ENCODE measurements at places on chromosomes 6 and 20.

GRCh38 chr6:259901-260508, 32.3 kb upstream of the DUSP22 start:
- no peak for DNase-seq

GRCh38 chr6:18262702-18263417, 1.5 kb downstream of the DEK start:
- DNase-seq = no peak

DNA sequence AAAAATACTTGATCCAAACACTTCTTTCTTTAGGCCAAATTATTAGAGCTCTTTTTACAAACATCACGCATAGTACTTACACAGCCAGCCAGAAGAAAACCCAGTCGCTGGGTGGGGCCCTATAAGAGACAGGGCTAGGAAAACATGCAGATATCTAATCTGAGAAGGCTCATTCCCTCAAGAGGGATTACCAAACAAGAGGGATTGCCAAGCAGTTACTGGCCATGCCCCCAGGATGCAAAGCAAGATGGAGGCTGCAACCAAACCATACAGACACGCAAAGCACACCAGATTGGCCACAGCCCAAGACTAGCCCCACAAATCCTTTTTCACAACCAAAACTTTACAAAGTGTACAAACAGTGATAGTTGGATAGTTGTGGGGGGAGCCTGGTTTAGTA, 1235.4 kb upstream of the GJE1 start:
- DNase-seq = no peak

- no peak for DNase-seq
Observed at GRCh38 chr6:20906945-20907344, 372.7 kb downstream of the CDKAL1 start.

DNA sequence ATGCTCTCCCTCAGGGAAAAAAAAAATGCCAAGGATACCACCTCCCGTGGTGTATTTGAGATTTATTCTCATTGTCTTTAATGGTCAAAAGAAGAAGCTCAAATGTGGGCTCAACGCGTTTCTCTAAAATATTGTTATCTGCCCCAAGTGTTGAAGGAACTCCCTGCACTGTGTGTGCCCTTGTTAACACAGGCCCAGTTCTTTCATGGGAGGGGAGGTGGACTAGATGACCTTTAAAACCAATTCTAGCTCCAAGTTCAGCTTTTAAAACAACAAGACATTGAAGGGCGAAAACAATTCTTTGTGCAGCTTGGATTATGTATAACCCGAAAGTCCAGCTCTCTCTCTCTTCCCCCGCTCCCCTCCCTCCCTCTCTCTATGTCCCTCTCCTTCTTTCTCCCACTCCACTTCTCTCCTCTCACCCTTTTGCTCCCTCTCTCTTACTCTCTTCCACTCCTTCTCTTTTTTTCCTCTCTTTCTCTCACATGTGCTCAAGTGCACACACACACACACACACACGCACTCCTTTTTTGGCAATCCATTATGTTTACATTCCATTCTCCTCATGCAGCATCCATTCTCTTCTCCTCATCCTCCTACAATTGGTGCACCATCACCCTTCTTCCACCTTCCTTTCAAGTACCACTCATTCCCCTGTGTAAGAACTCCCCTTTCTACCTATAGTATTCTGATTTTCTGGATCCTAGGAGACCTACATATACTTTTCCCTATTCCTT, 8.5 kb downstream of the HLA-DMB start:
- no peak for DNase-seq

GRCh38 chr20:60085551-60086132, 127.4 kb downstream of the CDH26 start:
- DNase-seq = no peak

DNA sequence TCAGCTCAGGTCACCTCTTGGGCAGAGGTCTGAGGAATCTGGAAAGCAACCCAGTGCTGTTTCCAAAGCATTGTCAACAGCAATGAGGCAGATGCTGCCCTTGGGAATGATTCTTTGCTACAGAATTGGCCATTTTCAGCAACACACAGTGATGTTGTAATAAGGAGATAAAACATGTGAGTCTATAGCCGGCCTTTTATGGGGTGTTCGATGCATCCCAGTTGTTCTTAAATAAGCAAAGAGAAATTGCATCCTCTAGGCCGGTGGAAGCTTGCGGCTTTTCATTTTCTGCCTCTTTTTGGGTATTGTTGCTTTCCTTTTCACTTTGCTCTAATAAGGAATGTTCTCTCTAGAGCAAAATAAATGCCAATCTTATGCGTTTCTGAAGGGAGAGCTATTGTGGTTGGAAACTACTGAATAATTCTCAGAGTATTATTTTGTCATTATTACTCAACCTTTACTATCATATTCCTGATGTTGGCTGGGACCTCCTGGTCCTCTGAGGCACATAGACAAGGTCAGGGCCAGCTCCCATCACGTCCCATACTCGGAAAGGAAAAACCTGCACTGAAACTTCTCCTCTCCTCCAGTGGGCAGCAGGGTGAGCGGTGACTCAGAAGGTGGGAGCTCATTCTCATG, 214.2 kb downstream of the CDH26 start:
- DNase-seq = no peak

DNA sequence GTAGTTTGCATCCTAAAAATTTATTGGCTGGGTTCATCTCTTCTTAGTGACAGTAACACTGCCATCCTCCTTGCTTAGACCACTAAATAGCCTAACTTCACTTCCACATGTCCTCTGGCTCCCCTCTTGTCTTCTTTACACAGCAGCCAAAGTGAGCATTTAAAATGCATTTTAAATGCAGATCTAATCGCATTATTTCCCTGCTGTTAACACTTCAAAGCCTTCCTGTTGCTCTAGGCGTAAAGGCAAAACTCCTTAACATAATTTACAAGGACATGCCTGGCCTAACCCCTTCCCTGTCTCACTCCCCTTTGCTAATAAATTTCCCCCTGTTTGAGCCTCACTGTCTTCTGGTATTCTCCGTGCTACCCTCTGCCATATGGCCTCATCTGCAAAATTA, 26.5 kb downstream of the NKAIN2 start:
- no peak for DNase-seq

- DNase-seq = no peak
Observed at GRCh38 chr20:29687438-29687837, 1570.0 kb upstream of the DEFB115 start.

DNA sequence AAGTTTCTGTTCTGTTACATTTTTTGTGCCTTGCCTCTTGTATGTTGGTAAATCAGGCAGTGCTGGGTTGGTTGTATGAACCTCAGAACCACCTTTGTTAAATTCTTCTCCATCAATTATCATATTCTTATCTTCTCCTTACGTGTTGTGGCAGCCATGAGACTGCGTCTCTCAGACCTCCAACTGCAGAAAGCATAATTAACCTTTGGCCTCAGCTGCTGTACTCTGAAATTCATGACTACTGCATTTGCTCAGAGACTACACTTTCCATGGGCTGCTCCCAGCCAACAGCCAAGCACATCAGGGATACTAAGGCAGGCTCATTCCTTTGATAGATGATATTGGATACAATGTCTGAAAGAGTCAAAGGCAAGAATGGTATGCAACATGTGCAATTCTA, 15.1 kb upstream of the SNX3 start:
- no peak for DNase-seq

- DNase-seq = no peak
Observed at GRCh38 chr6:161744211-161745067, 470.6 kb upstream of the AGPAT4 start.

GRCh38 chr6:21083708-21084107, 509.8 kb upstream of the SOX4 start:
- no peak for DNase-seq

DNA sequence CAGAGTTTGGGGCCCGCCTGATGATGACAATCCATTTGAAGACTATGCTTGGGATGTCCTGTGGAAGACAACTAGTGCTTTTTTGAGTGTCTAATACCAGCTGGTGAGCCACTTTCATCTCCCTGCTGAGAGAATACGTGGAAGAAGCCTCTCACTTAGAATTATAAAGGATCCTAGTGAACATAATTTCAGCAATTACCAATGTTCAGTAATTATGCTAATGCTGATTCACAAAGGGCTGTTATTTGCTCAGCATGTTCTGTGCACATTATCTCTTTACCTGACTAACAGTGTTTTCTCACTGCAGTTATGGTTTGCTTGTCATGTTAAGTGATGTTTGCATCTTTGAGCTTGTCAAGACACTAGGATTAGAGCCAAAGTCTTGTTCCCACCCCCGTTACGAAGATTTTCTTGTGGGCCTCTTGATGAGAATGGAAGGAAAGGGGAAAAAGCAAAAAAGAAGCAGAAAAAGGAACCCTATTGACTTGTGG, 282.1 kb upstream of the CHD6 start:
- DNase-seq = no peak

- no peak for DNase-seq
Observed at GRCh38 chr6:122696853-122697252, 82.7 kb upstream of the FABP7 start.

DNA sequence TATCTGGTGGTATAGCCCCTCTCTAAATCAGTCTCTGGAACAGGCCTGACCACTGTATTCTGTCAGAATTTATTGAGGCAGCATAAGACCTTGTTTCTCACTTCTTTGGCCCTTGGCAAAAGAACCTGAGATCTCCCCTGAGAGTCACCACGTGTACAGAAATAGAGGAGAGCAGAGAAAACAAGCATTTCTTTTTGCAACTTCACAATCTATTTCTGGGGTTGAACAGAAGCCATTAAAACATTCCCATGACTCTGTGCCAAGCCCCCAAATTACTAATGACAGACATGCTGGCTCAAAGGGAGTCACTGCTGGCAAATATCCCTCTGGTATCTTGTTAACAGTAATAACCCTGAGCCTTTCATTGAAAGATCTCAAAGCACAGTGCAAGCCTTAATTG, 395.3 kb downstream of the MAFB start:
- DNase-seq = no peak

DNA sequence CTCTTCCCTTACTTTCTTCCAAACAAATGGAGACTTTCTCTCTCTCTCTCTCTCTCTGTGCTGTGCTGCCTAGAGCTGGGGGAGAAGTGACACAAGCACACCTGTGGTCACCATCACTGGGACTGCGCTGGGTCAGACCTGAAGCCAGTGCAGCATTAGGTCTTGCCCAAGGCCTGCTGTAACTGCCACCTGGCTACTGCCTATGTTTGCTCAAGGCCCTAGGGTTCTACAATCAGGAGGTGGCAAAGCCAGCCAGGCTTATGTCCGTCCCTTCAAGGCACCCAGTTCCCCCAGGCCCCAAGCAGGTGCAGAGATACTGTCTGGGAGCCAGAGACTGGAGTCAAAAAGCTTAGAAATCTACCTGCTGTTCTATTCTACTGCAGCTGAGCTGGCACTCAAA, 49.4 kb upstream of the TOP1 start:
- DNase-seq = no peak

GRCh38 chr6:72140795-72141194, 254.4 kb downstream of the RIMS1 start:
- no peak for DNase-seq

DNA sequence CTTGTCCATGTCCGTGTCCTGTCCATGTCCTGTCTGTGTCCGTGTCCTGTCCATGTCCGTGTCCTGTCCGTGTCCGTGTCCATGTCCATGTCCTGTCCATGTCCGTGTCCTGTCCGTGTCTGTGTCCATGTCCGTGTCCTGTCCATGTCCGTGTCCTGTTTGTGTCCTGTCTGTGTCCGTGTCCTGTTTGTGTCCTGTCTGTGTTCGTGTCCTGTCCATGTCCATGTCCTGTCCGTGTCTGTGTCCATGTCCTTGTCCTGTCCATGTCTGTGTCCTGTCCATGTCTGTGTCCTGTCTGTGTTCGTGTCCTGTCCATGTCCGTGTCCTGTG, 55.0 kb upstream of the BHLHE23 start:
- no peak for DNase-seq

DNA sequence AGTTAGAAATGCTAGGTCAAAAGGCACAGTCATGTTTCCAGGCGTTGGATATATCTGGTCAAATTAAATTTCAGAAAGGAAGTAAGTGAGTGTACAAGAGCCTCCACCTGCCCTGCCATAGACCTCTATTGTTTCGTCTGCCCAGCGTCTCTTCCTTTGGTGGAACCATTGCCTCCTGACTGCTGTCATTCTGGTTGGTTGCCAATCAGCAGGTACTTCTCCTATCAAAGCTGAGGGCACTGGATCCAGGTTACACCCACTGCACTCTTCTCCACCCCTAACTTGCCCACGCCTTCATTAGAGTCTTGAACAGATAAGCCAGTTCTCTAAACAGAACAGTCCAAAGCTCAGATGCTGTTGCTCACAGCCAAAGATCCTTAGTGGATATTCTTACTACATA, 2.6 kb upstream of the WFDC5 start:
- no peak for DNase-seq

- DNase-seq = no peak
Observed at GRCh38 chr20:54624706-54625390, 149.5 kb downstream of the DOK5 start.

- DNase-seq = no peak
Observed at GRCh38 chr6:137880746-137881521, 13.9 kb downstream of the TNFAIP3 start.

- no peak for DNase-seq
Observed at GRCh38 chr20:45269754-45270270, 15.4 kb upstream of the SLPI start.

DNA sequence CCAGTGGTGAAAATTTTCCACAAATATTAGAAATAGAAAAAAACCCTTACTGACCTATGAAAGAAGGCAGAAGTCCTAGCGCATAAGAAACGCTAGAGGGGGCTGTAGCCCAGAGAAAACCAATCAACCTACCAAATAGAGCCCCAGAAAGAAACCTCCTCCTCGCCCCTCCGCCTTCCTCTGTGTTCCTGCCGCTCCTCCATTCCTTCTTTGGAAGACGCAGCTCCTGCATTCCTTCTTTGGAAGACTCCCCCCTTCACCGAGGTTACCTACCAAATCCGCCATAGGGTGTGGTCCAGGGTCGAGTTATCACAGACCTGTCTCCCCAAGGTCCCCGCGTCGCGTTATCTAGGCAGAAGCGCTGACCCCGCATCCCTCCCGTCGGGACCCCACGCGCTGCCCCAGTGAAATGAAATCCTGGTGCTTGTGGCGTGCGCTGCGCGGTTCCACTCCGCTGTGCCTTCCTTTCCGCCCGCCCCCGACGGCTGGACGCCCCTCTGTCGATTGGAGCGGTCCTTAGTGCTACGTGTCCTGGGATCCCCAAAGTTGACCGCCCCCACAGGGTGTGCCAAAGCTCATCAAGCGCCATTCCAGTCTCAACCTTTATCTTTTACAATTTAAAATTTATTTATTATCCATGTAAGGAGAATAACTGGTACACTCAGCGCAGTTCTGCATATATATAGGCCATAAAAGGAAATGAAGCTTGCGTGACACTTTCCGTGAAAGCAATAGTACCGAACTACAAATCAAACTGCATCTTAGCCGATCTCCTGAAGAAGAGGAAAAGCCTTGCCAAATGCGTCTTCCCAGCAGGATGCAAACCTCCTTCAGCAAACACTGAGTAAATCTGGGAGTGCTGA, 13.0 kb downstream of the RPP21 start:
- DNase-seq = peak; percentile 7

- no peak for DNase-seq
Observed at GRCh38 chr20:52493171-52493721, 301.7 kb upstream of the ZFP64 start.

All from stimulated activated CD8-positive, alpha-beta memory T cell treated with anti-CD3 and anti-CD28 coated beads, Interleukin-4, amount 100 ng/mL, for 1 hour (primary cell).